ENCODE measurements at places on chromosomes 13 and 19.
A peak's percentile ranks its signal among the peaks of the same experiment; 100 is the strongest.

- DNase-seq: no peak
Observed at GRCh38 chr13:56283262-56283828, 857.4 kb upstream of the PRR20A start.

- DNase-seq: peak; percentile 17
Observed at GRCh38 chr13:99766641-99767045, 204.9 kb downstream of the ZIC5 start.

- DNase-seq: no peak
Observed at GRCh38 chr13:79197933-79198332, 208.1 kb downstream of the RBM26 start.

DNA sequence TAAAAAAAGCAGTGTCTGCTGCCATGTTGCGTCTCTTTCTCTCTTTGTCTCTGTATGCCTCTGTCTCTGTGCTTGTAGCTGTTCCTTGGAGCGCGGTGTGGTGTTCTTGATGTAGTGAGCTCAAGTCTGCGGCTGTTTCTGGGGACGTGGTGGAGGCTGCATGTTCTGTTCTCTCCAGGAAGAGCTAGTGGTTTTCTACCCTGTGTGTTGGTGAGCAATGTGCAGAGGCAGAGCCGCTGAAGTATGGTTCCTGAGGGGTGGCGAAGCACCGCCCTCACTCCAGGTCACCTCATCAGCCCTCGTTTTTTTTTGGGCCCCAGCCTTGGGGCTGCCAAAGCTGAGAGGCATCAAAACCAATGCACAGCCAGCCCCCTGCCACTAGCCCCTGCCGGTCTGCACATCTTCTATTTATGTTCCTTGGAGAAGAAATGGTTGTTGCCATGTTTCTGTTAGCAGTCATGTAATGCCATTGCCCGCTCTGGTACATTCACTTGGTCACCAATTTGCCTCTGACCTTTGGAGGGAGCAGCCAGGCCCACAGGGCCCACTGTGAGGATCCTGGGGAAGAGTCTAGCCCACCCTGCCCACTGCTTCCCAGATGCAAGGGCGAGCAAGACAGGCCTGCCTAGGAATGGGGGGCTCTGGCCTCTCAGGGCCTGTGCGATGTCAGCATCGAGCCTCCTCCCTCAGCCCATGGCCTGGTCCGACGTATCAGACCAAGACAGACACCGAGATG, 7.2 kb downstream of the HNRNPL start:
- no peak for DNase-seq

DNA sequence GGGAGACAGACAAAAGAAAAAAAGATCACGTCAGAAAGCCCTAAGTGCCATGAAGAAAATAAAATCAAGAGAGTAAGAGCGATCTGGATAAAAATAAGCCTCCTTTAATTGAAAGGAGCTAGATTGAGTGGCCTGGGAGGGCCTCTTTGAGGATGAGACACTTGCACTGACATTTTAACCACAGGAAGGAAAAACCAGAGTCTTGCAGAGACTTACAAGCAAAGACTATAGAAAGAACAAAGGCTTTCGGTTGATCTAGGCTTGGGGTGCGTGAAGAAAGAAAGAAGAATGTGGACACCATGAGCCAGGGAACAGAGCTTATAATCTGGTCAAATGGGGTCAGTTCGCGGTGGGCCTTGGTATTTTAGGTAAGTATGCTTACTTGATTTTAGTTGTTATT, 342.7 kb downstream of the COG6 start:
- DNase-seq: no peak

DNA sequence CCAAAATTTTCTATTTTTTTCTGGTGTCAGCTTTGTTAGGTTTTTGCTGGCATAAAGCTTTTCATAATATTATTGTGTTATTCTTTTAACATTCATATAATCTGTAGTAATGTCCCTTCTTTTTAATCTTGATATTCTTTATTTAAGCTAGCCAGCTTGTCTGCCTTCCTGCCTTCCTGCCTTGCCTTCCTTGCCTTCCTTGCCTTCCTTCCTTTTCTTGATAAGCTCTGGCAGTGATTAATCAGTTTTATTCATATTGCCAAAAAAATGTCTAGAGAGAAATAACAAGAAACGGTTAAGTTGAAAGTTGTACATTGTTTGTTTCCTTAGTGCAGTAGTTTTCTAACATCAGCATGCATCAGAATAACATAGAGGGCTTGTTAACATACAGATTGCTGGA, 257.5 kb downstream of the MAB21L1 start:
- no peak for DNase-seq

DNA sequence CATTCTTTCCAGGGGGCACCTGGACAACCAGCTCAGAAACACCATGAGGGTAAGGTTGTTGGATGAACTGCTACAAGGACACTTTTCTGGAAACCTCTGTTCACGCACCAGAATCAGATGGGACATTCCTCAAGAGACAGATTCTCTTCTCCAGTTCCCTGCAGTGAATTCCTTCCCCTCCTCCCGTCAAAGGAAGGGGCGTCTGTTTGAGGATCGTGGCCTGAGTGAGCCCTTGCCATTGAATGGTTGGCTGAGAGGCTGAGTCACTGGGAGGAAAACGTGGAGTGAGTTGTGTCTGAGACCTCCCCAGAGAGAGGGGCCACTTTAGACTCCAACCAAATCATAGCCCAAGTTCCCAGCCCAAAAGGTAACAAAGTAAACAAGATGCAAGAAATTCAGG, 79.4 kb upstream of the ZNF507 start:
- no peak for DNase-seq

GRCh38 chr13:98632961-98633360, 56.1 kb upstream of the STK24 start:
- DNase-seq: no peak

GRCh38 chr13:99991828-99992775, 10.5 kb downstream of the ZIC2 start:
- no peak for DNase-seq

GRCh38 chr19:5035105-5035761, 66.3 kb downstream of the KDM4B start:
- DNase-seq: no peak

- DNase-seq: no peak
Observed at GRCh38 chr19:17380426-17381138, 3.4 kb upstream of the PLVAP start.

DNA sequence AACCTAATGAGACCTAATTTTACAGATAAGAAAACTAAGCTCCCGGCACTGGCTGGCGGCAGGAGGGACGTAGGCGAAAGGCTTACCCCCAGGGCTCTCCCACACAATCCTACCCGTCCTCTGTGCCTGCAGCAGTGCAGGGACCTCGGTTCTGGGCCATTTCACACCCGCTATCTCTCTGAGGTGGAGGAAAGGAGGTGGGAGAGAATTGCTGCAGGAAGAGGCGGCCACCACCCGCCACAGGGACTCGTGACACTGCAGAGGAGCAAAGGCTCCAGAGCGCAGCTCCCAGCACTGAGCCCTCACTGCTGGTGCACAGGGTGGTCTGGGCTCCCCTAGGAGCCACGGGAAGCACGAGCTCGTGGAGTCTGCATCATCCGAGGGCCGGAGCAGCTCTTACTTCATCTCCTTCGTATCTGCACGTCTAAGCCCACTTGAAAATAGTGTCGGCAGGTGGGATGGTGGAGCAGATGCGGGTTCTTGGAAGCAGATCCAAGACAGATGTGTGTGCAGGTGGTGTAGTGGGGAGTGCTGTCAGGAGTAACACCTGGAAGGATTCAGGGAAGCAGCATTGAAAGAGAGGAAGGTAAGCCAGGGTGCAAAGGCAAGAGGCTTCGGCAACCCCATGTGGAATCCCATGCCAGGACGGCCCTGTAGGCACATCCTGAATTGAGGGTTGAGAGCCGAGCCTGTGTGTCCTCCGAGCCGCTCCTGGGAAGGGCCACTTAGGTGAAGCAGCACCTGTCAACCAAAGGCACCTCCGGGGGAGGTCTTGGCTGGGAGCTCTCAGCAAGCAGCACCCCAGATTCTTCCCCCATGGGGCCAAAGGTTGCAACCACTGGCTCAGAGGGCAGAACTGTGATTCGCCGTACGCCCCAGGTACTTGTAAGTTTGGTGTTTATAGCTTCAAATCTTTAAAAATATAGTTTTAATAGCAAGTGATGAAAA, 115.8 kb upstream of the SPACA7 start:
- no peak for DNase-seq

DNA sequence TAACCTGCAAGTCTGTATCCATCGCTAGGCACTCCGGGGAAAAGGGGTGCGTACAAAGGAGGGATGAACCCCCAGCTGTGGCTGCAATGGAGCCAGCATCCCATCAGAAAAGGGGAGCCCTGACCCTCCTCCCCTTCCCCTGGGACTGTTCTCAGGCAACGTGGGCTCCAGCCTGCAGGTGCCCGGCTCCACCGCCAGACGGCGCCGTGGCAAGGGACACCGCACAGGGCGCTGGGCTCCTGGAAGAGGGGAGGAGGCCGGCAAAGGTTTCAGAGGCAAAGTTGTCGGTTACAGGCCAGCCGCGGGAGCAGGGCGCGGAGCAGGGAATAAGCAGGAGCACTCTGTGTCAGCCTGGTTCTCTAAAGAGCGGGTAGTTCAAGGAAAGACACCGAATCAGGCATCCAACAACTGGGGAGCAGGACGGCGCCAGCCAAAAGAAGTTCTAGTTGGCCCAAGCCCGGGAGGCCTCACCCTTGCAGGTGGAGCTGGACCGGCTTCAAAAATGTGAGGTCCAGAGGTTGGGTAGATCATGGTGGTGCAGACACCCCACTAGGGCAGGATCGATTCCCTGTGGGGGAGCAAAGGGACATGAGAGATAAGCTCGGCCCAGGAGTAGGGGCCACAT, 53.0 kb upstream of the ATP12A start:
- DNase-seq: no peak

DNA sequence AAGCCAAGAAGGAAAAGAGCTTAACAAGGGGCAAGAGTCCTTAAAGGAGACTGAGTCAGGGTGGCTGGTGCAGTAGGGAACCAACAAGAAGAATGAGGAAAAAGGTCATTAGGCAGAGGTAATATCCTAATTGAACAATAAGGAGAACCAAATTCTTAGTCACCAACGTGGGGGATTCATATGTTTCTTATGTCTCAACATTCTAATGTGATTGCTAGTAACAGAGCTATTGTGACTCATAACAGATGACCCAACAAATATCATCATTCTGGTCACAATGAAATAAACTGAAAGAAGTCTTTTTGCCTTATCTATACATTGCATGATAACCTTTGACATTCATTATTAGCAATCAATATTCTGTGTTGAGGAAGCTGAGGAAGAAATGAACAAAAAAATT, 101.6 kb downstream of the RAP2A start:
- DNase-seq: no peak

GRCh38 chr13:60642552-60642951, 245.5 kb downstream of the TDRD3 start:
- DNase-seq: no peak

GRCh38 chr19:47758443-47758804, 13.1 kb downstream of the NOP53 start:
- DNase-seq: no peak

- peak; percentile 41 for DNase-seq
Observed at GRCh38 chr13:30396434-30397075, 25.7 kb upstream of the UBE2L5 start.

GRCh38 chr13:66312312-66313087, 917.6 kb downstream of the PCDH9 start:
- DNase-seq: no peak

GRCh38 chr19:40580619-40581018, 3.9 kb downstream of the SHKBP1 start:
- DNase-seq: no peak

- peak; percentile 42 for DNase-seq
Observed at GRCh38 chr19:36060430-36060829, 5.7 kb downstream of the WDR62 start.

- DNase-seq: no peak
Observed at GRCh38 chr19:19160461-19161035, 9.5 kb downstream of the MEF2B start.

DNA sequence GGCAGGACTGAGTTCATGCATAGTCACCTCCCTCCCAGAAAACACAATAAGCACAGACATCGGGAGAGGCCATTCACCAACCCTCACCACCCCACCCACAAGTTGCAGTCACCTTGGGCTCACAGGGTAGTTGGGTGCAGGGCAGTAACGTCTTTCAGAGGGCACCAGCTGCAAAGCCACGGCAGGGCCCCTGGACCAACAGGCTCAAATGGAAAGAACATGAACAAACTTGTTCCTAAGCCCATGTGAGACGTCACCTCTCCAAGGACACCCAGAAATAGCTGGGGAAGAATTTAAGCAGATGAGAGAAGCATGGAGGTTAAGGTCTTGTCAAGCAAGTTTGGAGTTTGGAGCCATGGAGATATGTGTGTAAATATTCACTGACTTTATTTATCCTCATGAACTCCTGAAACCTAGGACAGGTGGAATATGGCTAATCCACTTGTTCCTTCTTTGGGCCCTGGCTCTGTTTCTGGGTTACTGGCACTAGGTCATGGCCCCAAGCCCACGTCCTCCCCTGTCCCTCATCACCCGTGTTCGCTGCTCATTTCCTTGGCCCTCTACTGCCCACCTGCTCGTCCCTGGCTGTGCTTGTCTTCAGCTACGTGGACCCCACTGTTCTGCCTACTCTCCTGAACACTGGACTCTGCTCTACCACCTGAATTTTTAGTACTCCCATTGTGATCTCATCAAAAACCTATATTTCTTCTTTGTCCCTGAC, 40.4 kb downstream of the SACS start:
- no peak for DNase-seq
